ENCODE measurements at places on chromosomes 2 and 18.

DNA sequence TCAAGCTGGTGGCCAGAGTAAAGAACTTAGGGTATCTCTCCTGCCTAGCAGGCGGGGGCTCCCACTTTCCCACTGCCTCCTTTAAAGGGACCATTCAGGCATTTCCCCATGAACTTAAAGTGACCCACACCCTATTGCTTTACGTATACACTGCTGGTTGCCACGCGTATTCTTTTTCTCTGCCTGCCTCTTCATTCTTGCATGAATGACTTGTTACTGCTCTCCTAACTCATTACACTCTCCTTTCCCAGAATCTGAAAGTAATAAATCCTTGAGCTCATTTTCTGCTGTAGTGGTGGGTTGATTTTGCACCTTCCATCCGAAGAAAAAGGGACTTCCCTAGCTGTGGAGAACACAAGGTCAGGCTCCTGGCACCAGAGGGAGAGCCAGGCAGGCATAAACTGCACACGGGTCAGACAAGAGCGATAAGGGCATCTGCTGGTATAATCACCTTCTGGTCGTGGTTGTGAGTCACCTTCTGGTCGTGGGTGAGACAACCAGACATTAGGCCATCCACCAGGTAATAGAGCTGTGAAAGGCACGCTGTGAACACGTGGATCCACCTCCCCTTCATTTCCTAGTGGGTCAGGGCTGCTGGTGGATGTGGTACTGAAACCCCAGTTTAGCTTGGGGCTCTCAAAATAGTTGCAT is 950.3 kb downstream of the SOCS6 start:
- no peak for DNase-seq

- DNase-seq, result no peak
These were observed 341.0 kb upstream of the KYNU start for GRCh38 chr2:142536492-142536891.

DNA sequence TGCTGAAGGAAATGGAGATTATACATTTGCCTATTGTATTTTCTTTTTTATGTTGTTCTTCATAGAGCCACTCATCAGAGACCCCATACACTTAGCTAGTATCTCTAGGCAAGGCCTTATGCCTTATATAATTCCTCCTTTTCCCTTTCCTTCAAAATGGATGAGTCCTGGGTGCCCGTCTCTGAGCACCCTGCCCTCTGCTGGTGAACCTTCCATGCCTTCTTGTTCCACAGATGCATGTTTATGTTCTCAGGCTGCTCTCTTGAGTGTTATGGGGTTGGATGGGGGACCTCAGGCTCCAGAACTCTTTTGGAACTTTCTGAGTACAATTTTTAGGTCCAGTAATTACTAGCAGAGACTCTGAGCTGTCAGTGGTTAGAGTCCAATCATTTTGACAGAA is 368.6 kb upstream of the SPRED2 start:
- no peak for DNase-seq

GRCh38 chr2:112834396-112835037 is 2.1 kb downstream of the IL1B start:
- DNase-seq, result no peak

DNA sequence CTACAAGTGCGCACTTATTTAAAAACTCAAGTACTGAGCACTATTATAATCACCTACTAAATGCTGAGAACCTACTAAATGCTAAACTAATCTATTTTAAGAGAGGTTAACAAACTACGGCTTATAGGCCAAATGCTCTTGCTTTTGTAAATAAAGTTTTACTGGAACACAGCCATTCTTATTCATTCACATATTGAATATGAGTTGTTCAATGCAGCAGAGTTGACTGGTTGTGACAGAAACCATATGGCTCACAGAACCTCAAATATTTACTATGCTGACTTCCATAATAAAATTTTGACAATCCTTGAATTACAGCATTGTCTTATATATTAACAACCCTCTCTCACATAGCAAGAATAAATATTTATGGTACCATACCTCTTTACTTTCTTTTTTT is 103.2 kb downstream of the ZNF521 start:
- DNase-seq, result no peak

DNA sequence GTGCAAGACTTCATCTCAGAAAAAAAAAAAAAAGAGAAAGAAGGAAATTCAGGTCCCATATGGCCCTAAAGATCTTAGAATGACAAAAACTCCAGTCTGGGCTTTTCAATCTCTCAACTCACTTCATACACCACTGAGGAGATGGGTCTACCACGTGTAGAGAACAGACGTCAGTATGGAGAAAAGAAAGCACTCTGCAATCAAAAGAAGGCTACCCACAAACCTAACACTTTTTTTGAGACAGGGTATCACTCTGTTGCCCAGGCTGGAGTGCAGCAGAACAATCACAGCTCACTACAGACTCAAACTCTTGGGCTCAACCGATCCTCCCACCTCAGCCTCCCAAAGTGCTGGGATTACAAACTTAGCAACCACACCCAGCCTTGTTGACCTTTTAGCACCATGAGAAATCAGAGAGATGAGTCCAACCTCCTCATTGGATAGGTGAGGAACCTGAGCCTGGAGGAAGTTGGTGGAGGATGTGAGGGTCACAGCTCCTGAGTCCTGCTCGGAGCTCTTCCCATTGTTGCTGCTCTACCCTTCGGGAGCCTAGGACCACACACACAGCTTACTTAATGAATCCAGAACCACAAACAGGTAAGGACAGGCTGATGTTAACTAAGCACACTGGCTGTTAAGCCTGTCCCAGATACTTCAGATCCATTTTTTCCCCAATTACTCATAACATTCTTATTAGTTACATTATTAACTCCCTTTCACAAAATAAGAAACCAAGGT is 23.7 kb downstream of the TBC1D8 start:
- no peak for DNase-seq

GRCh38 chr2:147441182-147441581 is 403.6 kb upstream of the ACVR2A start:
- DNase-seq, result no peak

DNA sequence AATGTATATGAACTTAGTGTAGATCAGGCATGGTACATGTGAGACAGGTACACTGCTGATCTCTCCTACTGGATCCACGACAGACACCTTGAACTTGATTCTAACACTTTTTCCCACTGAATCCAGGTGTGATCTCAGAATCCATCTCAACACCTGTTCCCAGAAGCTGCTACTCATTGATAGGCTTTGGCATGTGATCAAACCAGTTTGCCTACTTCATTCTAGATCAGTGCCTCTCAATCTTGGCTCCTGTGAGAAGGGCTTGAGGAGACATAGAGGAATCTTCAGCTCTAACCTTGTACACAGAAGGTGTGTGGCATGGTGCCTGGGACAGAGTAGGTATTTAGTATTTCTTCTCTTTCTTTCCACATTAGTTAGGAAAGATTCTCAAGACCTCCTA is 212.3 kb upstream of the ATP5MC3 start:
- no peak for DNase-seq

GRCh38 chr2:140662504-140662903 is 1468.3 kb downstream of the LRP1B start:
- DNase-seq, result no peak

DNA sequence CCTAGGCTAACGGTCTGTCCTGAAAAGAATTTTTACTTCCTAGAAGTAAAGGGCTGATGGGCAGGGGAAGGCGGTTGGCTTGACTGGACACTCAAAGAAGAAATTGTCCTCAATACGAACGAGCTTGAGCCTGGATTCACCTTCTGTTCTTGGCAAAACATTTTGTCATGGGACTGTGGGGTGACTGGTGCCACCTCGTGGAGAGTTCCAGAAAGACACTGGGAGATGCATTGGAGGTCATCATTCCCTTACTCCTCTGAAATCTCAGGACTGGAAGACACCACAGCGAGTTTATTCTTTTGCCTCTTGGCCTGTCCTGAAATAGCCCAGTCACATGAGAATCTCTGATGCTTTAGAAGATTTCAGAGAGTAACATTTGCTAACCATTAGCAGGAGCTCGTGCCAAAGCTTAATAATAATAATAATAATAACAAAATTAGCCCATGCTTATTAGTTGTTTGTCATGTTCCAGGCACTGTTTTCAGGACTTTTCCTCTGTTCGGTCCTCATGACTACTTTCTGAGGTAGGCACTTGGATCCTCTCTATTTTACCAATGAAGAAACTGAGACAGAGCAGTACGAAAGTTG is 44.5 kb downstream of the TMEM182 start:
- DNase-seq, result peak; percentile 2

DNA sequence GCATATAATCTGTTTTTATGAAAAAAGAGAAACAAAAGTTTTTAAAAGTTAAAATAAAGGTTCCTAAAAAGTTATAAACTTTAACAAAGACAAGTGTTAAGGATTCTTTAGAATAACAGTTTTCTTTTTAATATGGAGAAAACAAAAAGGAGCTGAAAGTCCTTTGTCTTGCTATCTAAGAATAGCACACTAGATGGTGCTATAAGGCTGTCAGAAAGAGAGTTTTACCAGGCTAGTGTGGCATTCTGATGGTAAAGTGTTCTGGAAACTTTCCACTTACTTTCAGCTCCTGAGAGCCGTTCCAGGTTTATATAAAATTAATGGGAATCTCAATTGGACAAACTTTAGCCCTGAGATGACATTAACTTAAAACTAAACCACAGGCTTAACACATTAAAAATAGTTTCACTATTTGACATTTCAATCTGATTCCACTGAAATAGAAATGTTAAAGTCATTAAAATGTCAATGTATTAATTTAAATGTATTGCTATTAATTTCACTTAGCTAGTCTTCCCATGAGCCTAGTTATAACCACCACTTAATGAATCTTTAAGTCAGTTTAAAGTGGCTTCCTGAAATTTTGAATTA is 3.7 kb downstream of the FBXO48 start:
- DNase-seq, result no peak
